ENCODE measurements at places on chromosomes 1 and 21. TPM values are rescaled to one million over a fixed set of nuclear protein-coding genes. Genes with fewer than 3 reads are reported as not detected.

HCRTR1 gene
- not detected for total RNA-seq

TRIM17 gene
- total RNA-seq, result 6.7 TPM

- no peak for DNase-seq
Observed at GRCh38 chr1:221740993-221741702, 741 bp downstream of the DUSP10 start.

DNA sequence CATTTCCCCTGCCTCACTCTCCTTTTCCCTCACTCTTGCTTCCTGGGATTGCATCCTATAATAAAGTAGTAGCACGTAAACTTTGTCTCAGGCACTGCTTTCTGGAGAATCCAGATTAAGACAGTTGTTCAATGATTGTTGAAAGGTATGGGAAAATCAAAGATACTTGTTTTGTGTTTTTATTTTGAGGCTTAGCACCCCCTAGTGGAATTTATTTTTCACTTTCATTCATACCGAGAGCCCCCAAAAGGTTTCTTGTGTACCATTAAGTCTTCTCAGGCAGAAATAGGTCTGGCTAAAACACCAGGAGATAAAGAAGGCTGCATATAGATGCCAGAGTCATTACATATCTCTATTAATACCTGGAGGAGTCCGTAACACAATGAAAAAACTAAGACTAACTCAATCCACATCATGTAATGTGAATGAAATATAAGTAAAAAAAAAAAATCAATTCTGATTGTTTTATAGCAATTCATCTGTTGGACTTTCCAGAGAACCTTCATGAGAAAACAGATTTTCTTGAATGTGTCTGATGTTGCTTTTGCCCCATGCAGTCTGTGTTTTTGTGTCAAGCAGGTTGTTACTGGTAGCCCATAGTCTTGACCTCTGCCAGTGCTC is 103.5 kb downstream of the RPE65 start:
- DNase-seq, result peak; percentile 18

DNA sequence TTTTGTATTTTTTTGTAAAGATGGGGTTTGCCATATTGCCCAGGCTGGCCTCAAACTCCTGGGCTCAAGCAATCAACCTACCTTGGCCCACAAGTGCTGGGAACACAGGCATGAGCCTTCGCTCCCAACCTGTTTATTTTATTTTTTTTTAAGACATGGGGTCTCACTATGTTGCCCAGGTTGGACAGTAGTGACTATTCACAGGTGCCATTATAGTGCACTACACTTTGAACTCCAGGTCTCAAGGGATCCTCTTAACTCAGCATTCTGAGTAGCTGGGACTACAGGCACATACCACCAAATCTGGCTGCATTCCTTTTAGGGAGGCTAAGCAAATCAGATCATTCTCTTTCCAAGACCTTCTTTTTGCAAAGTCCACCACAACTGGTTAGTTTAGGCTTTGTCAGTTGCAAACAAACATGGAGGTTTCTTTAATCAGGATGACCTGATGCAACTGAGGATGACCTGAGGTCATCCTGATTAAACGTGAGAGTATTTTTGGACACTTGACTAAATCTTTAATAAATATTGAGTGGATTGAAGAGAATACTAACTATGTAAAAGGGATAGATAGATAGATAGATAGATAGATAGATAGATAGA is 30.0 kb upstream of the RALGPS2 start:
- no peak for DNase-seq

GRCh38 chr1:222167111-222167510 is 380.8 kb downstream of the HHIPL2 start:
- DNase-seq, result peak; percentile 100

DNA sequence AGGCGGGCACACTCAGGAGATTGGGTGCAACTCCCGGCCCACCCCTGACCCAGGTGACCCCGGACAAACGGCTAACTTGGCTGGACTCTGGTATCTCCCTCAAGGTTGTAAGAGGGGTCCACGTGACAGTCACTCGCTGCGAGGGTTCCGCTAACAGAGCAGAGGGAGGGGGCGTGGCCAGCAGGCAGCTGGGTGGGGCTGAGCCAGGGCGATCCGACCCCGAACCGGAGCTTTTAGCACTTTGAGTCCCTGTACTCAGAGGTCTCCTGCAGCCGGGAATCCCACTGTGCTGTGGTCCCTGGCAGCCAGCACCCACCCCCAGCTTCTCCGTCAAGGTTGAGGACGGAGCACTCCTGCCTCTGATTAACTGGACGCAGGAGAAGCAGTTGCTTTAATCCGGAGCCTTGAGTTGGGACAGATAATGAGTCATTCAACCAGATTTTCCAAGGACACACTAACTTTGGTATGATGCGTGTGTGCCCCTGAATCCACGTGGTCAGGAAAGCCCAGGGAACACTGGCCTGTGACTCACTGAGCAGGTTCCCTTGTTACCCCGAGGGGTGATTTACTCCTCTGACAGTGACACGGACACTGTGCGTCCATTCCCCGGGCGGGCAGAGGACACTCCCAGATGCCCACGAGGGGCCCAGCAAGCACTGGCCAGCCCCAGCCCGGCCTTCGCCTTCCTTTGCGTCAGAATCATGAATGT is 16.8 kb downstream of the TRPM2 start:
- DNase-seq, result peak; percentile 78

DNA sequence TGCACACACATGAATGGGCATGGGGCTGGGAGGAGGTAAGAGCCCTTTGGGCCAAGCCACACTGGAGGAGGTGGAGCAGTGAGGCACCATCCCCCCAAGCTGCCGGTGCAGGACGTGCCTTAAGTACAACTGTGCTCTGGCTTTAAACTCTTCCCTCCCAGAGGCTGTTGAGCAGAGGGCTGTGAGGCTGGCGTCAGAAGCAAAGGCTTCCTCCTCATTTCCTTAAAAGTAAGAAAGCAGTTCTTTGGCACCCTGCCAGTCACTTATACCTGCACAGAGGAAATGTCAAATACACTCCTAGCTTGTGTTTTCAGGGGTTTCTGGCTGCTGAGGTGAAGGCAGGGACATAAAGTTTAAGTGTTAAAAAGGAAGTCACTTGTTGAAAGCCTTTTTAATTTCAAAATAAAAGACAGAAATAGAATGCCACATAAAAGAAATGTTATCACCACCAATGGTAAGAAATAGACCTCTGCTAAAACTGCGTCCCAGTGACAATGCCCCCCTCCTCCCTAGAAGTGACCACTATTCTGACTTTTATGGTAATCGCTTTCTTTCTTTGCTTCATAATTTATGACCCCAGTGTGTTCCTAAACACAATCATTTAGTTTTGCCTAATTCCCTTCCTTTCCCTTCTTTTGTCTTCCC is 33.0 kb downstream of the LAMC2 start:
- DNase-seq, result no peak

DNA sequence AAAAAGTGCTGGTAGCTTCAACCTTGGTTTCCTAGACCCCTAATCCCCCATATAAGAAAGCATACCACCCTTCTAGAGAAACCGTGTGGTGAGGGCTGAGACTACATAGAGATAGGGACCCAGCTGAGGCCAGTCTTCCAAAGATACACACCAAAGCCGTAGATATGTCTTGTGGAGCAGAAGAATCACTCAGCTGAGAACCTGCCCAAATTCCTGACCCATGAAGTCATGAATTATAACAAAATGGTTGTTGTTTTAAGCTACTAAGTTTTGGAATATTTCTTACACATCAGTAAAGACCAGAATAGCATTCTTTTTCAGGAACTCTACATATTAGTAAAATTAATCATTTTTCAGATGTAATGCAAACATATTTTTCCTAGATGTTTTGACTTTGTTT is 3.3 kb upstream of the SNRPE start:
- DNase-seq, result peak; percentile 68

KCNA3 gene
- total RNA-seq, result not detected

DNA sequence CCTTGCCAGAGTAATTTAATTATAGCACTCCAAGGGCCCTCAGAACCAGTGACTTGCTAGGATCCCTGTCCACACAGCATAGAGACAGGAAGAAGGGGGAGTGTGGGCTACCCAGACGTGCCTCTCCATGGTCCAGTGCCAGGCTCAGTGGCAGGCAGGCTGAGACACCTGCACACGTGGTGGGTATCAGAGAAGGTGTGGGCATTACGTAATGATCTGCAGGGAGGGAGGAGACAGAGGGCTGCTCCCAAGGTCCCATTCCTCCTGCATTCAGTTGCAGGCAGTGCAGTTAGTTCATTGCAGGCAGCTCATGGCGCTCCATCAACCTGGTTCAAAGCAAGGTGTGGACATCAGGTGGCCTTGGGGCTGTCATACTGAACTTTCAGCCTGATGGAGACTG is 49.9 kb downstream of the C8B start:
- no peak for DNase-seq

DNA sequence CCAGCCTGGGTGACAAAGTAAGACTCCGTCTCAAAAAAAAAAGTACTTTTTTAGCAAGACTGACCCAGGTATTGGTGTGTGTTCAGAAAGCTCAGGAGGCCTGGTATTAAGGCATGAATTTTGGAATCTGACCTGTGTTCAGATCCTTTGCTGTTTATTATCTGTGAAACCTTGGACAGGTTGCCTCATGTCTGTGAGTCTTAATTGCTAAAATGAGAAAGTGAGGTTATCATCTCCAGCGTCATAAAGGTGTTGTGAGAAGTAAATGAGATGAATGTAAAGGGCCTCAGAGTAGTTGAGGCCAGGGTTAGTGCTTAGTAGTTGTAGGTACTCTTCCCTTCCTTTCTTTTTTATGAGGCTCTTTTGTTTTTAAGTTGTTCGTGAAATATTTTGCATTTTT is 2.8 kb downstream of the C1orf50 start:
- no peak for DNase-seq

DNAI4 gene
- 3.7 TPM for total RNA-seq

DNA sequence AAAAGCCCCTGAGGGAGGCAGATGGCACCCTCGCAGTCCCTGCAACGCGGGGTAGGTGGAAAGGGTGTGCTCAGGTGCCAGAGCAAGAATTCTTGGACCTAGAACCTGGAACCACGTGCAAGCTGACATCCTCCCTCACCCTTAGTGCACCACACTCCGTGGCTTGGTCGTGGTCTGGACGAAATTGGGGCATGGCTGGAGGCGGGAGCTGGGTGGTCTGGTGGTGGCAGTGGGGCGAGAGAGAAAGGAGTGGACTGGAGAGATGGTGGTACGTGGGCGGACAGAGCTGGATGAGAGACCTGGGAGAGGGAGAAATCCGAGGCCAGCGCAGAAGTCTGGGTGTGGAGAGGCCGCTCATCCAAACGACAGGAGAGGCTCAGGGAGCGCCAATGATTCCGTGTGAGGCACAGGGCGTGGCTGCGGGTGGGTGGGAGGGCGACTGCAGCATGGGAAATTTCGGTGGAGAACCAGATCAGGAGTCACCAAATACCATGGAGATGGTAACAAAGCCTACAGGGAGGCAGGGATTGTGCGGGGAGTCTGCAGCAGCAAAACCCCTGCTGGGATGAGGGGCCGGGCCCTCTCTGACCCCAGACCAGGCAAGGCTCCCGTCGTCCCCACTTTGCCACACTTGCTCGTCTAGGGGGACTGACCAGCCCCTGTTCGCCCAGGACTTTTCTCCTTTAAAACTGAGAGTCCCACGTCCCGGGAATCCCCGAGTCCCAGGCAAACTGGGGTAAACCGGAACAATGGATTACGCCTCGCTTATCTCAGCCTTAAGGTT is 31.9 kb downstream of the CDCP2 start:
- no peak for DNase-seq

Measured in mammary epithelial cell (primary cell).